NCI-H2081 (cell line): ENCODE measurements at places on chromosomes 6 and 20.
A peak's percentile ranks its signal among the peaks of the same experiment; 100 is the strongest.

DNA sequence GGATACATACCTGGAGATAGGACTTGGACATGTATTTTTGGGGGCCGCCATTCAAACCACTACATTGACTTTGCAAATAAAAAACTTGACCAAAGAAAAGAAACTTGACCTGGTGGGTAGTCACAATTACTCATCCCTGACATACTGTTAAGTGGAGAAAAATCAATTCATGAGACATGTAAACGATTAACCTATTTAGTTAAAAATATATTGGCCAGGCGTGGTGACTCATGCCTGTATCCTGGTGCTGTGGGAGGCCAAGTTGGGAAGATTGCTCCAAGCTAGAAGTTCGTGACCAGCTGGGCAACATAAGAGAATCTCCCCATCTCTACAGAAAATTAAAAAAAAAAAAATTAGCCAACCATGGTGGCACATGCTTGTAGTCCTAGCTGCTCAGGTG lies 2.5 kb upstream of the SRSF12 start:
- DNase-seq, result no peak

- no peak for DNase-seq
Observed at GRCh38 chr6:122323361-122323760, 76.1 kb upstream of the HSF2 start.

GRCh38 chr20:53917145-53918019 lies 153.0 kb downstream of the BCAS1 start:
- no peak for DNase-seq

DNA sequence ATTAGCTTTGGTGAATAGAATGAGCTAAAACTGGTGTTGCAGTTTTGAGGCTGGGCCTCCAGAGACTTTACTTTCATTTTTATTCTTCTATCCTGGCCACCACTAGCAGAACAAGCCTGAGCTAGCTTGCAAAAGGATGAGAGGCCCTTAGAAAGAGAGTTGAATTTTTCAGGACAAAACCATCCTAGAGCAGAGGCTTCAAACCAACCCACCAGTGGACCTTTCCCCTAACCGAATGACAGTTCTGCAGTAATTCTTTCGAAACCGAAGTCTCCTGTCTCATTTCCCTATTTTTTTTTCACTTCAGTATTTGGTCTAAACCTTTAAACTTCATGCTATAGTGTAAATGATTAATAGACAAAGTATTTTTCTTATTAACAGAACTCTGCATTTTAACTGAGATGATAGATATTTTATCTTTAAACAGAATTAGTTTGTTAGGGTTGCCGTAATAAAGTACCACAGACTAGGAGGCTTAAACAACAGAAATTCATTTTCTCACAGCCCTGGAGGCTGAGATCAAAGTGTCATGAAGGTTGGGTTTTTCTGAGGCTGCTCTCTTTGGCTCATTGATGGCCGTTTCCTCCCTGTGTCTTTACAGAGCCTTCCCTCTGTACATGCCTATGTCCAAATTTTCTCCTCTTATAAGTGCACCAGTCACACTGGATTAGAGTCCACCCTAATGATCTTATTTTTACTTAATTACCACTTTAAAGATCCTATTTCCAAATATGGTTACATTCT lies 80.6 kb upstream of the PAK5 start:
- DNase-seq, result no peak

- DNase-seq, result no peak
Observed at GRCh38 chr6:110999634-111000270, 17.9 kb downstream of the RPF2 start.

GRCh38 chr20:669573-669972 lies 6.0 kb downstream of the SCRT2 start:
- no peak for DNase-seq

GRCh38 chr20:62924442-62925075 lies 1.7 kb downstream of the DIDO1 start:
- no peak for DNase-seq

GRCh38 chr6:25359891-25360290 lies 80.7 kb downstream of the CARMIL1 start:
- peak; percentile 43 for DNase-seq

- no peak for DNase-seq
Observed at GRCh38 chr20:46350201-46350985, 42.1 kb upstream of the CDH22 start.

GRCh38 chr6:55957961-55958422 lies 82.6 kb upstream of the BMP5 start:
- no peak for DNase-seq

DNA sequence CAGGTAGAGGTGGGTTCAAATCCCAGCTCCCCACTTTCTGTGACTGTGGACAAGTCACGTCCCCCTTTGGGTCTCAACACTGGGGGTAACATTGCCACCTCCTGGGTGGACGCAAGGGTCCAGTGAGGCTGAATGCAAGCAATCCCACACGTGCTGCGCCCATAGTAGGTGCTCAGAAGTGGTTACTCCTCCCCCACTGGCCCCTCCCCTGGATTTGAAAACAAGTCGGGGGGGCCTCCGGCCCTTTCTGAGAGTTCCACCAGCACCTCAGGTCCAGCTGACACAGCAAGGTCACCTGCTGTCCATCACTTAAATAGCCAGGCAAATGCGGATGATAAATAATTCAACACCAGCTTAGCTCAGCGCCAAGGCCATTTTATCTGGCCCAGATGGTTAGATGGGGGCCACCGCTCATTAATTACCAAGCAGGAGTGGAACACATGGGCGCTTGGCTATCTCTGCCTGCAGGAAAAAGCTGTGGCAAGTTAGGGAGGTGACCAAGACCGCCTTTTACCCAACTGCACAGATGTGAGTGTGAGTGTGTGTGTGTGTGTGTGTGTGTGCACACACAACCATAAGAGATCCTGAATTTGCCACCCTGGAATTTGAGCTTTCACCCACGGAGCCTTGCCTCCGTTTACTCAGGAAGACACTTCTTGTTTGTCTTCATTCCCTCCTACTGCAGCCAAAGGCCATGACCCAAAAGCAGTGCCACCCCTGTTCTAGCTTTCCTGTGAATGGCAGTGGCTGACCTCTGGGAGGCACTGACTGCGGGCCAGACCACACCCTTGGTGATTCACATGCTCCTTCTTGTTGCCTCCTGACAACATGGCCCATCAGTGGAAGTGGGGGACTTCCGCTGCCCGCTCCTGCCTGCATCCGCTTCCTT lies 34.7 kb upstream of the KCNB1 start:
- DNase-seq, result no peak

GRCh38 chr6:136609873-136610706 lies 59.9 kb upstream of the MAP7 start:
- DNase-seq, result peak; percentile 29

GRCh38 chr6:100506651-100507050 lies 41.9 kb upstream of the SIM1 start:
- no peak for DNase-seq

- DNase-seq, result no peak
Observed at GRCh38 chr20:36303020-36303595, 3.0 kb upstream of the DLGAP4 start.

- no peak for DNase-seq
Observed at GRCh38 chr6:85049282-85049681, 284.9 kb upstream of the TBX18 start.

- DNase-seq, result no peak
Observed at GRCh38 chr6:150450918-150451317, 82.1 kb downstream of the IYD start.

GRCh38 chr6:84967389-84967788 lies 203.0 kb upstream of the TBX18 start:
- DNase-seq, result peak; percentile 61

GRCh38 chr6:48184648-48185047 lies 73.7 kb upstream of the PTCHD4 start:
- DNase-seq, result peak; percentile 32

DNA sequence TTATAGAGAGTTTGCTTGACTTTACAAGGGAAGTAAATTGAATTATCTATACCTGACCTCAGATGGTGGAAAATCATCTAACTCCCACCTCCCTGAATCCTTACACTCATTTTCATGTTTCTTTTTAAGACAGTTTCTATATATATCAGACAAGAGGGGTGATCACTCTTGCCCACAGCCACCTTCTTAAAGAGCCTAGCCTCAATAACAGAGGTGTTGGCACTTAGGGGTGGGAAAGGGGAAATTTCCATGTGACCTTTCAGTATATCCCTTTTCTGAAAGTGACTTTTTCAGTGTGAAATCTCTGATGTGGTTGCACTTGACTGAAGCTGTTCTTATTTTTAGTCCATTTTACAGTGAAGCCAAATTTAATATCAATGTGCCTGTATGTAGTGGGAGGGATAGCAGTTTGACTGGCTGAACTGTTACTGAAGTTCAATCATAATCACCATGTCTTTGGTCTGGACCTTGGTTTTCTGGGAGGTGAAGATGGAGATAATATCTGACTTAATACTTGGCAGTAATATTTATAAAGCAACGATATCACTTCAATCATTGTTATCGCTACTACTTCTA lies 141.3 kb downstream of the MAP3K7 start:
- no peak for DNase-seq

GRCh38 chr20:22921595-22922421 lies 113.3 kb upstream of the SSTR4 start:
- DNase-seq, result no peak

DNA sequence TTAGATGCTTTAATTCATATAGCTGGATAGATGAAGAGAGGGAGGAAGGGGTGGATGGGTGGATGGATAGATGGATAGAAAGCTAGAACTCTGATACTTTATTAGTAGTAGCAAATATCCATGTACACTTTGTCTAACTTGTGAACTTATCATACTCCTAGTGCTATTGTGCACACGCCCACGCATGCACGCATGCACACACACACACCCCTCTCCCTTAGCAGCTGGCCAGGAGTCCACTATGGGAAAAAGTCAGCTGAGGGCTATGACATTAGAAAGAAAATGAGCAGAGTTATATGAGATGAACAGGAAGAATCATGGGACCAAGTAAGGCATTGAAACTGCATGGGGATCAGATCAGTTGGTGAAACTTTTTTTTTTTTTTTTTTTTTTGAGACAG lies 28.6 kb downstream of the TAB2 start:
- DNase-seq, result no peak

GRCh38 chr6:139165324-139165723 lies 30.4 kb downstream of the HECA start:
- no peak for DNase-seq

GRCh38 chr6:121614115-121614514 lies 178.7 kb downstream of the GJA1 start:
- no peak for DNase-seq

GRCh38 chr20:62599216-62600110 lies 42.8 kb upstream of the SLCO4A1 start:
- no peak for DNase-seq

DNA sequence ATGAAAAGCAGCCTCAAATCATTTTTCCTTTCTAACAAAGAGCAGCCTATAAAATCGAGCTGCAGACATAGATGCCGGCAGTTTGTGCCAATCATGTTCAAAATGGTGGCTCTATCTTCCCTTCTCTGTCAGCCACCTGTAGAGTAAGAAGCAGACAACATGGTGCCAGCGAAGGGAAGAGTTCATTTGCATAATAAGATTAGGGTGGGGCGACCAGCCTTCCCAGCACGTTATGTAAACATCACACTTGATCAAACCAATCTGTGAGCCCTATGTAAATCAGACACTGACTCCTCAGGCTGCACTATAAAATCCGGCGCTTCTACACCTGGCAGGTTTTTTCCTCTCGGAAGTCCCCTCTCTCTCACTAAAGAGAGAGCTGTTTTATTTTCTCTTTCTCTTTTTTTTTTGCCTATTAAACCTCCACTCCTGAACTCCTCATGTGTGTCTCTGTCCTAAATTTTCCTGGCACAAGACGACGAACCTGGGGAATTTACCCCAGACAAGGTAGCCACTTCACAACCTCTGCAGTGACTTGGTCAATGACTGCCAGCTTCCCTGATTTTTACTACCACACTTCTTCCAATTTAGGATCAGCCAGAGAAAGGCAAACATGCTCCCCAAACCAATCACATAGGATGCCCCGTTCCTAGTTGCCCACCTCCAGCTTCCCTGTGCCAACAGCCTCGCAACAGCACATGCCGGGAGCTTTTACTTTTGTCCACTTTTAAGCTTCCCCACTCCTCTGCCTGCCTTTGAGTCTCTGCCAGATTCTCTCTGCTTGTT lies 12.9 kb downstream of the TPMT start:
- DNase-seq, result peak; percentile 66

- DNase-seq, result no peak
Observed at GRCh38 chr20:18154342-18154741, 16.7 kb downstream of the KAT14 start.
